ENCODE measurements at places on chromosomes 7 and 10.

- DNase-seq: no peak
Measured at GRCh38 chr7:151491859-151492258, 27.8 kb downstream of the RHEB start.

GRCh38 chr7:1950066-1950451 is 280.0 kb downstream of the ELFN1 start:
- DNase-seq: no peak

DNA sequence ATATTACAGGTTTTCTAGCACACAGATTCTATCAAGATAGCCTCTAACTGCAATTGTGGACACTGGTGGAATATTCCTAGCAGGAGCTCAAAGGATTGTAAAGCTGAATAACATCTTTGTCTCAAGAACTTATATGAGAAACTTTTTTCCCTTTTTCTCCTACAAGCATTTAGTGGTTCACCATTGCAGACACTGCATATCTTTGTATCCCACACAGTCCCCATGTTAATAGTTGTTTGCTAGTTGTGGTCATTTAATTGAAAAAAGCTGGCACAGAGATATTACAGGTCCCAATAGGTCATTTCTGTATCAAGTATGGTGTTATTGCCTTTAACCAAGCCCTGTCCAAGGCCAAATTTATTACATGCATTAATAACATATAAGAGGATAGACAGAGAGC is 226.2 kb upstream of the TCF7L2 start:
- DNase-seq: no peak

GRCh38 chr7:157845203-157845835 is 508.5 kb downstream of the DNAJB6 start:
- no peak for DNase-seq
